Fibroblast of gingiva (primary cell): ENCODE measurements at places on chromosomes 3 and 15.
A peak's percentile ranks its signal among the peaks of the same experiment; 100 is the strongest.

GRCh38 chr3:136621628-136622027, 130.6 kb downstream of the STAG1 start:
- peak; percentile 34 for DNase-seq

DNA sequence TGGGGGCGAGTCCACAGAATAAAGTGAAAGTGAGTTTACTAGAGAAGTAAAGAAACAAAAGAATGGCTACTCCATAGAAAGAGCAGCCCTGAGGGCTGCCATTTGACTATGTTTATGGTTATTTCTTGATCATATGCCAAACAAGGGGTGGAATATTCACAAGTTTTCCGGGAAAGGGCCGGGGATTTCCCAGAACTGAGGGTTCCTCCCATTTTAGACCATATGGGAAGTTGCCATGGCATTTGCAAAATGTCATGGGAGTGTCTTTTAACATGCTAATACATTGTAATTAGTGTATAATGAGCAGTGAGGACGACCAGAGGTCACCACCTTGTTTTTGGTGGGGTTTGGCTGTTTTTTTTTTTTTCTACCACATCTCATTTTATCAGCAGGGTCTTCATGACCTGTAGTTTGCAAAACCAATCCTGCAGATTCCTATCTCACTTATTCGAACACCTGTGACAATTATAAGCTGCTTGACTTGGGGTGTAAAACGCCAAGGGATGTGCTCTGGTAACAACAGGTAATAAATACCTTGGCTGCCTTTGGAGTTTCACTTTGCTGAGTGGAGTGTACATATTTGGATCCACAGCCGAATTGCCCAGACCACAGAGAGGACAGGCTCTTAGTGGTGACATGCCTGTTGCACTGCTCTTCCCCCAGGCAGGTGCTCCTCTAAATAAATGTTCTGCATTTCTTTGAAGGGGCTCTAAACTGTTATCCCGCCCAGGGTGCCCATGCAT, 43.6 kb downstream of the C2CD4B start:
- DNase-seq = no peak

- no peak for DNase-seq
Measured at GRCh38 chr3:8882171-8882593, 81.1 kb downstream of the RAD18 start.

DNA sequence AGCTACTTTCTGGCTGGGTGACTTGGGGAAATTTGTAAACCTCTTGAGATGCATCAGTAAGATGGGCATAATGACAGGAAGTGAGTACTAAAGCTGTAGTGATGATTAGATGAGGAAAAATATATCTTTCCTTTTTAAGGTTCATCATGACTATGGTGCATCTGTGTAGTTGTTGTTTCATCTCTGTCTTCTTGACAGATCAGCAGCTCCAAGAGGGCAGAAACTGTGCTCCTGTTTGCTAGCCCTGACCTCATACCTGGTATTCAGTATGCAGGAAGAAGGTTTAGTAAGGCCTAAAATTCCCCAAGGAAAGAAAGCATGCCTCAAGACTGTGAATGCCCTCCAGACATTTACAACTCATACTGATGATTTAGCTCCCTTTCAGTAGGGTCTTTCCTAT, 82.5 kb upstream of the PSMD6 start:
- no peak for DNase-seq

DNA sequence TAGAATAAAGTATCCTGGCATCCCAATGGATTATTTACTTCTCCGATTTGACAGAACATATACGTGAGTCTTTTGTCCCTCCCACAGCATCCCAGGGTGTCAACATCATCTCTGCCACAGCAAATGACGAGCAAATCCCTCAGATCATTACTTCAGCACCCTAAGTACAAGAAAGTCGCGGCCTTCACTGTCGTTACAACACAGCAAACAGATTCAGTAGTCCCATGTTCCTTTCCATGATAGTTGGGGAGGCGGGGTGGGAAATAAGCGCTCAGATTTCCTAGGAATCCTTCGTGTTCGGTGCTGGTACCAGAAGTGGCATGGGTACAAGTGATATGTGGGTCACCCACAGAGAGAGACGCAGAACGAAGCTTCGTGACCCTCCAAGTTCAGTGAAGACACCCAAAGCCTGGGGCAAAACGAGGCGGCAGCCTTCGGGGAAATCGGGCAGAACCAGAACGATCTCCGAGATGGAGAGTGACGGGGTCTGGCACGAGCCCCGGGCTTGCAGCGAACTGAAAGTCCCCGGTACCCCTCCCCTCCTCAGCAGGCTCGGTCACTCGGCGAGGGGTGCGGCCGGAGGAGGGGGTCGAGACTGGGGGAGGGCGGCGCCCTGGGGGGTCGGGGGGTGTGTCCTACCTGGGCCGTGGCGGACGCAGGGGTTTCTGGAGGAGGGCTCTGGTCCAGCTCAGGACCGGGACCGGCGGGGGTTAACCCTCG, 619 bp downstream of the TTBK2 start:
- DNase-seq = peak; percentile 50
